ENCODE measurements at places on chromosomes 12 and 14.

- no peak for DNase-seq
Measured at GRCh38 chr12:59055204-59055860, 135.0 kb upstream of the LRIG3 start.

GRCh38 chr12:108955225-108955835, 65.5 kb downstream of the SVOP start:
- DNase-seq: no peak

DNA sequence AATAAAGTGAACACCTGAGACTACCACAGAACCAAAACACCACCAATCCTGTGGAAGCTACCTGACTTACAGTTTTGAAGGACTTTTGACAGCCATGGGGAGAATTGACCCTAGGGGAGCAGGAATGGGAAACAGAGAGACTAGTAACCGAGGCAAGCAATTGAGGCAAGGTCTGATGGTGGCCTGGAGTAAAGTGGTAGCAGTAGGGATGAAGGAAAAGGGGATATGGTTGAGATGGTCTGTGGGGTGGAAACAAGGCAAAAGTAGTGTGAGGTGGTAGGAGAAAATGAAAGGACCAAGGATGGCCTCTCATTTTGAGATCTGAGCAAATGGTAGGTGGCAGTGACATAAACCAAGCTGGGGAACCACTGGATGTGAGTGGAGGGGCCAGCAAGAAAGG, 4.2 kb upstream of the IRF9 start:
- no peak for DNase-seq

- DNase-seq: no peak
Measured at GRCh38 chr12:105445249-105445648, 114.8 kb downstream of the C12orf75 start.

- no peak for DNase-seq
Measured at GRCh38 chr12:5264006-5264405, 167.9 kb upstream of the NTF3 start.

- DNase-seq: no peak
Measured at GRCh38 chr14:100323121-100323941, at the start of gene SLC25A47. Gene SLC25A47, plus strand, starts transcription at chr14:100323339. Its CDS starts 76 bp downstream, at chr14:100323415.

DNA sequence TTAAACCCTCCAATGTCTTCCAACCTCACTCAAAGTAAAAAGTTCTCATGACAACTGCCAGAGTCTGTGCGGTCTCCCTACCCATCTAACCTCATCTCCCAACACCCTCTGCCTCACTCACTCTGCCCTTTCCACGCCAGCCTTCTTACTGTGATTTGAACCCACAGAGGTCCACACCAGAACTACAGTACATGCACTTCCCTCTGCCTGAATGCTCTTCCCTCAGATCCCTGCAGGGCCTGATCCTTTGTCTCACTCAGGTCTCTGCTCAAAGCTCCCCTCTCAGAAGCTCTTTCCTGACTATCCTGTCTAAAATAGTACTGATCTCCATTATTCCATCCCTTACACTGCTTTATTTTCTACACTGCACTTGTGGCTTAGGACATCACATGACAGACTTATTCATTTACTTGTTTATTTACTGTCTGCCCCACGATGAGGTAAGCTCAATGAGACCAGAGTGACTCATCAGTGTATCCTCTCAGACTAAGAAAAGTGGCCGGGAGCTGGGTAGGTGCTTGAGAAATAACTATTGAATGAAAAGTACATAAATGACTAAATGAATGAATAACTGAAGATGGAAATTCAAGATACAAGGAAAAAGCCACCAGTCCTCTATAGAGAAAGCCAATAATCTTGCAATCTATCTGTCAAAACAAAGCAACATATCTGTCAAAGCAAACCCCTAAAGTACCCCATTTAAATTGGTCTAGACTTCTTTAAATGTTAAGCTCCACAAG, 17.1 kb downstream of the POMT2 start:
- no peak for DNase-seq

DNA sequence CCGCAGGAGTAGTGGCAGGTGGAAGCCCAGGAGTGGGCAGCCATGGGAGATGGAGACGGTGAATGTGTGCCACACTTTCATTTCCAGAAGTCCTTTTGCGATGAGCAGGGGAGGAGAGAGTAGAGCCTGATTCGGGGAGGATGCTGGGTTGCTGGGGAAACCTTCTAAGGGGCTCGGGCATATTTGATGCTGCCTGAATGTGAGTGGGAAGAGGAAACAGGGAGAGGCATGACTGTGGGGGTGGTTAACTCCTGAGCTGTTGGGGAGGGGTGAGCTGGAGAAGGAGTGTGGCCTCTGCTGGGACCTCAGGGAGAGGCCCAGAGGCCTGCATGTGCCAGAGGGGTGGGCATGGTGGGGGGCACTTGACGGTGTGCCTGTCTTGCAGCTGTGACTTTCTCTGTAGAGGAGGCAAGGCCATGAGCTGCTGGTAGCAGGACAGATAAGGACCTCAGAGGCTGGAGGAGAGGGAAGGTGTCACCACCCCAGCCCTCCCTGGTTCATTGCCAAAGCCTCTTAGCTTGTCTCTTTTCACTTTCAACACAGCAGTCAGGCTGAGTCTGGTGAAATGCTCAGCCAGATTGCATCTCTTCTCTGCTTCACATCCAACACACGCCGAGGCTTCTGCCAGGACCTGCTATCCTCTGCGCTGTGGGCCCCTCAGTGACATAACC, 11.4 kb downstream of the GLT1D1 start:
- no peak for DNase-seq

GRCh38 chr14:97995038-97995437, 1197.9 kb downstream of the VRK1 start:
- no peak for DNase-seq

DNA sequence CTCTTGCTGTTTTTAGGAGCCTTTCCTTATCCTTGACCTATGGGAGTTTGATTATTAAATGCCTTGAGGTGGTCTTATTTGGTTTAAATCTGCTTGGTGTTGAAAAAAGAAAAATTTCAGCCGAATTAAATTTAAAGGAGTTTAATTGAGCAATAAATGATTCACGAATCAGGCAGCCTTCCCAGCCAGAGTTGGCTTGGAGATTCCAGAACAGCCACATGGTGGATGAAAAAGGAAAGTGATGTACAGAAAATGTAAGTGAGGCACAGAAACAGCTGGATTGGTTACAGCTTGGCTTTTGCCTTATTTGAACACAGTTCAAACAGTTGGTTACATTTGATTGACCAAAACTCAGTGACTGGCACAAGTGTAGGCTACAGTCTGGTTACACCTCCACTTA, 69.7 kb downstream of the WASHC3 start:
- no peak for DNase-seq

DNA sequence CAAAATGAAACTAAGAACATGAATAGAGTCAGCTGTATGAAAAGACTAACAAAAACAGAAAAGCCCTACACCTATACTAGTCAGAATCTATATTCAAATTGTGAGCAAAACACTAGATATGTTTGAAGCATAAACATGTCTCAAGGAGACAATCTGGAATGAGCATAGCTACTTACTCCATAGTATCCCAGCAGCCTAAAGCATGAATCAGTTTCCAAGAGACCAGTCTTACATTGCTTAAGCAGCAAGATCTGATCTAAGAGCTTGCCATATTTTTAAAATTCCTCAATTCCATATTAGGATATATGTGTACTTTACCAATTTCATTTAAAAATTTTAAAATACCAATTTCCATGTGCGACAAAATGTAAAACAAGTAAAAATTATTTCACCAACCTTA, 7.7 kb downstream of the CAPS2 start:
- DNase-seq: no peak

GRCh38 chr14:101229666-101230065, 326.1 kb upstream of the RTL1 start:
- DNase-seq: no peak

DNA sequence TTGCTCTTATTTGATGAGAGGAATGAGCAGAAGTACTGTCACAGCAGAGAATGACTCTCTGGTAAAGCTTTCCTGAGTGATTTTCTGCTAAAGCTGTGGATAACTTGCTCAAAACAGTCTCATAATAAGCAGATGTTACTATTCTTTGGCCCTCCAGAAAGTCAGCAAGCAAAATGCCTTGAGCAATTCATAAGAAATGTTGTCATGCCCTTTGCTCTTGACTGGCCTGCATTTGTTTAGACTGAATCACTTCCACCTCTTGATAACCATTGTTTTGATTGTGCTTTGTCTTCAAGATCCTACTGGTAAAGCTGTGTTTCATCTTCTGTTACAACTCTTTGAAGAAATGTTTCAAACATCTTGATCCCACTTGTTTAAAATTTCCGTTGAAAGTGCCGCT, 457.9 kb upstream of the FOXG1 start:
- no peak for DNase-seq

- no peak for DNase-seq
Measured at GRCh38 chr14:70333728-70334127, 25.8 kb downstream of the COX16 start.

GRCh38 chr12:108782971-108783370, 51.7 kb upstream of the CORO1C start:
- no peak for DNase-seq

DNA sequence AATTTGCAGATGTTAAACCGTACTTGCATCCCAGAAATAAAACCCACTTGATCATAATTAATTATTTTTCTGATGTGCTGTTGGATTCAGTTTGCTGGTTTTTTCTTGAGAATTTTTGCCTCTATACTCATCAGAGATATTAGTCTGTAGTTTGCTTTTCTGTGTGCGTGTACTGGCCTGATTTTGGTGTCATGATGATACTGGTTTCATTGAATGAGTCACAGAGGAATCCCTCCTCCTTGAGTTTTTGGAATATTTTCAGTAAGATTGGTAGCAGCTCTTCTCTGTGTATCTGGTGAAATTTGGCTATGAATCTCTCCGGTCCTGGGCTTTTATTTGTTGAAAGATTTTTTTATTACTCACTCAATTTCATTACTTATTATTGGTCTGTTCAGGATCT, 100.4 kb upstream of the PMCH start:
- no peak for DNase-seq

DNA sequence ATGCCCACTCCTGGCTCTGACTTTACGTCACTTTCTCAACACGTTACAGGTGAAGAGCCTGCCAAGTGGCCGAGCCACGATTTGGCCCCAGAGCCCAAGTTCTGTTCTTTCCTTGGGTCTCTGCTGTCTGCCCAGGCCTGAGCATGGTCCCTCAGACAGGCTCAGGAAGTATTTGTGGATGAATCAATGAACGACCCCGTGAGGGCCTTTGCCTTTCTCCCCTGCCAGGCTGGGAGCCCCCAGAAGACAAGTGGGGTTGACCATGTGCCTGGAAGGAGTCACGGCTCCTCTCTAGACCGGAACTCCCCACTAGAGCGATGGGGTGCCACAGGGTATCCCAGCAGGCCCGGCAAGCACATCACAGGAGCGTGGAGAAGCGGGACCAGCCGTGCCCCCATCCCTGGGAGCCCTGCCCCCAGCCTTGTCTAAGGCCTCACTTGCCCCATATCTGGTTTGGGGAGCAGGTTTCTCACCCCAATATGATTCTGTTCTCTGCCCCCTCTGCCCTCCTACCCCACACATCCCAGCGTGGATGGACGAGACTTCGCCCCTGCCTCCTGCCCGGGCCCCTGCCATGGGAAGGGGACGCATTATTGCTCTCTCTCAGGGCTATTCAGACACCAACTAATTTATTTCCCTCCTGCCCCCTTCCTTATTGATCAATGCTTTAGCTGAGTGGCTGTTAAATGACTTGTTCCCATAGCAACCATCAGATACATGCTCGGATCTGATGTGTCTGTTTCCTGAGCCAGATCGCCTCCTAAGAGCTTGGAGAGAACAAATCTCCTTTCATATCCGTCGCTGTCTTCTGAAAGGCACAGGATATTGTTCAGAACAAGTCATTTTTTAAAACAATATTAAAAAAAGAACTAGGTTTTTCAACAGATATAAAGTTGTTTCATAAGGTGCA, 69.0 kb downstream of the DIO3 start:
- DNase-seq: no peak

DNA sequence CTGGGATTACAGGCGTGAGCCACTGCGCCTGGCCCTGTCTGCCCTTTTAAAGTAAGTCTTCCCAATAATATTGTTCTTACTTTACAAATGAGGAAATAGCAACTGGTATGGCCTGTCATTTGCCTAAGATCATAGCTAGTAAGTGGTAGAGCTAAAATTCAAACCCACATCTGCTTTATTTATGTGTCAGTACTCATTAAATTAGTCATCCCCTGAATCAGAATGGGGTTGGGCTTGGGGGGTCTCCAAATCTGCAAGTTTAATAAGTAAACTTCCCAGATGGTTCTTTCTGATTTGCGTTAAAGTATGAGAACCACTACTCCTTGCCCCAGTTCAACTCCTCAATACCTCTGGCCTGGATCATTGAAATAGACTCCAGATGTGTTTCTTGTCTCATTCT, 96.2 kb downstream of the FAR2 start:
- no peak for DNase-seq

GRCh38 chr14:98926801-98927200, 345.2 kb downstream of the BCL11B start:
- DNase-seq: no peak

- DNase-seq: no peak
Measured at GRCh38 chr12:70364695-70365397, 1.2 kb upstream of the KCNMB4 start.

DNA sequence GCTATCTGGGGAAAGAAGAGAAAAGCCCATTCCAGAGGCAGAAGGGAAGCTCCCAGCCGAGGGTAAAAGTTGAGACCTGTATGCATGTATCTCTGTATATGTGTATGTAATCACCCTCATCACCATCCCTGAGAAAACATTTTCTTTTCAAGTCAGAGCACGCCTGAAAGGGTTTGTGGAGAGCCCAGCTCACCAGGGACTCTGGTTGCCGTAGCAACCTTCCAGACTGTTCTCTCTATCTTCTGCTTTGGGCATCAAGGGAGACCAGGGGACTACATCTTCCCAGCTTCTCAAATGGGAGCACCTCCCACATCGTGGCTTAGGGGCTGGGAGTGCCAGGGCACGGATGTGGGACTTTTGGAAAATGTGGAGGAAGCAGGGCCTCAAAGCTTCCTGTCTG, 93.5 kb downstream of the GALNT8 start:
- DNase-seq: no peak

DNA sequence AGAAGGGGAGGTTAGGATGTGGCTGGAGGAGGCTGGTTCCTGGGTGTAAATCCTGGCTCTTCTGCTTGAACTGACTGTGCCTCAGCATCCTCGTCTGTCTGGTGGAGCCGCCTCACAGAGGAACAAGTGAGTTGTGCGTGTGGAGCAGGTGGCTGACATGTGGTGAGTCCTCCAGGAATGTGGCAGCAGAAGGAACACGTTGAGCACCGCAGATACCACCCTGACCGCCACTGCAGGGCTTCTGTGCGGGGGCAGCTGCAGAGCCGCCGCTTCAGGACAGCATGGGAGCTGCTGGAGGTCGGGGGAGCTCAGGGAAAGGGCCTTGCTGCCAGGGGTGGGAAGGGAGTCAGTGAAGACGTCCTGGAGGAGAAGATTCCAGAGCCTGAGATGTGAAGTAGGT, 48.9 kb downstream of the TRAF3 start:
- no peak for DNase-seq

- no peak for DNase-seq
Measured at GRCh38 chr12:131640525-131640924, 70.4 kb upstream of the SFSWAP start.
